ENCODE measurements at places on chromosomes 5 and 9.

DNA sequence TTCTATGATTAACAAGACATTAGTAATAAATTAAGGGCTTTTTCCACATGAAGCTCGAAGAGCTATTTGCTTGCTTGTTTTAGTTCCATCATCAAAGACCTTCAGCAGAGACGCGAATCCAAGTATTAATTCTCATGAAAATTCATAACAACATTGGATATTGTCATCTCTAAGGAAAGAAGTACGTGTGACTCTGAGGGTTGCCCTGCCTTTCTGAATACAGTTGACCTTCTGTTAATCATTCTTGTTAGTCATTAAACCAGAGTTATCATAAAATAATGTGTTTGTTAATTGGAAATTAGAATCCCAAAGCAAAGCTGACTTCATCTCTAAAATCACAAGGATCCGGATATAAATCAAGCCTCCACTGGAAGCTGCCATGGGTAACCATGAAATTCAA is 222.5 kb downstream of the ZNF608 start:
- DNase-seq, result no peak

DNA sequence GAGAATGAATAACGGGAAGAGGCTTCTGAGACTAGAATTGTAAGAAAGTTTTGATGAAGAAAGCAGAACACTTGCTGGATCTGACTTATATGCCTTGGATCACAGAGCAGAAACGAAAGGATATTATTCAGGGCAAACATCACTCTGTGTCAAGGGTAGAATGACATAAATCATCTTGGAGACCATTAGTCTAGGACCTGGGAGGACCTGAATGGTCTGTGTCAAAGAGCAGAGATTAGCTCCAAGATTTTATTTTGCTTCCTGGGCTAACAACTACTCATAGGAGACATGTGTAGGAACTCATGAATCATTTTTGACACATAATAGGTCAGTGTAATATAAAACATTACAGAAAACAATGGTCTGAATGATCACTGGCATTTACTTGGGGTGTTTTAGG is 417.9 kb downstream of the SLCO4C1 start:
- no peak for DNase-seq

GRCh38 chr5:127757576-127757975 is 54.4 kb downstream of the CCDC192 start:
- DNase-seq, result no peak

- no peak for DNase-seq
Observed at GRCh38 chr5:134813407-134813806, 32.4 kb upstream of the C5orf24 start.

DNA sequence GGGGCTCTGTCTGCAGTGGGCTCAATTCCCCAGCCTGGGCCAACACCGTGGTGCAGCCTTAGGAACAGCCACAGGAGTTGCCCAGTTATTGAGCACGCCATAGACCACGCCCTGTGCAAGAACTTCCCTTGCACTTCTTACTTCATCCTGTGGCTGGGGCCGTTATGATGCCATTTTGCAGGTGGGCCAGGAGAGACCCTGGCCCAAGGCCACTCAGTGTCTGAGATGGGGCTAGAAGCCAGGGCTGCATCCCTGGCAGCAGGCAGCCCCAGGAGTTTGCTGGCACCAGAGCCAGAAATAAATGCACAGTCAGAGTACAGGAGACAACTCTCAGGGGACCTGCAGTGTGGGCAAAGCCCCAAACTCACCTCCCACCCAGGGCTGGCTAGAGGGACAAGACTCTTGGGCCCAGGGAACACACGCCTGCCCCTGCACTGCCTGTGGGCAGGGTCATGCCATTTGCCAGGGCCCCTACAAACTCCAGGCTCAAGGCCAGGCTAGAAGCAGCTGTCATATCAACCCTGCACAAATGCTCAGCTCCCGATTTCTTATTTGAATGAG is 6.7 kb downstream of the CORO2A start:
- no peak for DNase-seq

GRCh38 chr9:21931428-21931827 is 62.8 kb downstream of the CDKN2A start:
- no peak for DNase-seq

GRCh38 chr9:103991001-103991400 is 103.1 kb upstream of the SMC2 start:
- DNase-seq, result no peak

DNA sequence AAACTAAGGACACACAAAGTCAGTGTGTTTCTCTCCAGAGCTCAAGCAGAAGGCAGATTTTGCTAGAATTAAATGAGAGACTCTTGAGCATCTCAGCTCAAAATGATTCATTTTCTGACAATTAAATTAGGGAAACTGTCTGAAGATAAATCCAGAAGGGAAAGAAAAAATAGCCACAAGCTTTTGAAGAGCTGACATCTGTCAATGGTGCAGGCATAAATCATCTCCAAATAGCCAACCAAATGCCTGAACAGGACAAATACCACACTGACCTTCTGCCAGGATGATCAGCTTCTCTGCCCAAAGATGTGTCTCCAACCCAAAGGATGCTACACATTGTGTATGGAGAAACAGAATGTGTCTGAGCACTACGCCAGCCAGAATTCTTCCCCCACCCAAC is 199.3 kb downstream of the CTNND2 start:
- DNase-seq, result no peak

- no peak for DNase-seq
Observed at GRCh38 chr9:93674580-93675335, 98.4 kb downstream of the PHF2 start.

- no peak for DNase-seq
Observed at GRCh38 chr5:10578293-10578665, 14.4 kb downstream of the ANKRD33B start.

GRCh38 chr9:7980041-7980440 is 180.5 kb upstream of the DMAC1 start:
- no peak for DNase-seq

GRCh38 chr9:121271368-121272341 is 3.7 kb downstream of the GSN start:
- no peak for DNase-seq

DNA sequence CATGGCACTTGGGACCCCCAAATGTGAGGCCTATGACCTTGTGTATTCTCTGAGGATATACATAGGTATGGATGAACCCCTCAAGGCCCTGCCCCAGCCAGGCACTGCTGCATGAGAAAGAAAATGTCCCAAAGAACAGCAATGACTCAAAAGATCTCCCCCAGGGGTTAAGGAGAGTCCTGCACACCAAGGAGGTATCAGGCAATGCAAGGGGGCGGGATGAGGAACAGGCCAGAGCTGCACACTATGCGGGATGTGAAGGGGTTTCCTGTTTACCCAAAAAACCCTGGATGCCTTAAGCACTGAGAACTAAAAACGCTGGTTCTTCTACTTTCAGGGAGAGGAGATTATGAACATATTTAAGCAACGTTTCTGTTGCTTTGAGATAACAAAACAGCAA is 3.4 kb downstream of the RAPGEF1 start:
- DNase-seq, result no peak

DNA sequence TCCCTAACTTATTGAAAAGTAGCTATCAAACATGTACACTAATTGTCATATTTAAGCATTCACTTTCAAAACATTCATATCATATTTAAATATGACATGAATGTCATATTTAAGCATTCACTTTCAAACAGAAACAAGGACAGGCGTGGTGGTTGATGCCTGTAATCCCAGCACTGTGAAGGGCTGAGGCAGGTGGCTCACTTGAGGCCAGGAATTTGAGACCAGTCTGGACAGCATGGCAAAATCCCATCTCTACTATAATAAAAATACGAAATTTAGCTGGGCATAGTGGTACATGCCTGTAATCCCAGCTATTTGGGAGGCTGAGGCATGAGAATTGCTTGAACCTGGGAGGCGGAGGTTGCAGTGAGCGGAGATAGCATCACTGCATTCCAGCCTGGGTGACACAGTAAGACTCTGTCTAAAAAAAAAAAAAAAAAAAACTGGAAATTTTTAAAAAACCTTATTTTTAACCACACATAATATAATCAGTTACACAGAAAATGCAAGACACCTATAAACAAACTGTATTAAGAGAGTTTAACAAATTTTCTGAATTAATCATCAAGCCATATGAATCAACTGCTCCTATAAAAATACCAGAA is 88.1 kb downstream of the LPAR1 start:
- DNase-seq, result no peak

- no peak for DNase-seq
Observed at GRCh38 chr5:104265531-104266140, 703.0 kb upstream of the NUDT12 start.

DNA sequence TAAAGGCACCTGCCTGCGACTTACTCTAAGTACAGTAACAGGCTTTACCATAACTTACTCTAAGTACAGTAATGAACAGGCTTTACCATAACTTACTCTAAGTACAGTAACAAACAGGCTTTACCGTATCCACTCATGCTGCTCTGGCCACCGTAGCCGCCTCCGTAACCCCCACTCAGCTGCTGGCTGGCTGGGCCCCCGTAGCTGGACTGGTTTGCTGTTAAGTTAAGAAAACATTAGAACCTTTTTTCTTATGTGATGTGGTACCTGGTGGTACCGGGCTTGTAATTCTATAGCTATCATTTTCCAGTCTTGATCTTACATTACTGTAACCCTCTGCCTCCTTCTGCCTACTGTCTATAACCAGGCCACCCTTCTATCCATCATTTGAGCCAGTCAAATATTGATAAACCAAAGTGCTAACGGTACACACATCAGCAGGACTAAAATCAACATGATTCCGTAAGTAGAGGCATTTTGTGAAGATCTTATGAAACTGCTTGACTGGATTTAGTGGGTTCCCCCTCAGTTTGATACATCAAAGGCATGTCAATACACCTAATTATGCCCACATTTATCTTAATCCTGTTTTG is 7.4 kb downstream of the HNRNPH1 start:
- no peak for DNase-seq

DNA sequence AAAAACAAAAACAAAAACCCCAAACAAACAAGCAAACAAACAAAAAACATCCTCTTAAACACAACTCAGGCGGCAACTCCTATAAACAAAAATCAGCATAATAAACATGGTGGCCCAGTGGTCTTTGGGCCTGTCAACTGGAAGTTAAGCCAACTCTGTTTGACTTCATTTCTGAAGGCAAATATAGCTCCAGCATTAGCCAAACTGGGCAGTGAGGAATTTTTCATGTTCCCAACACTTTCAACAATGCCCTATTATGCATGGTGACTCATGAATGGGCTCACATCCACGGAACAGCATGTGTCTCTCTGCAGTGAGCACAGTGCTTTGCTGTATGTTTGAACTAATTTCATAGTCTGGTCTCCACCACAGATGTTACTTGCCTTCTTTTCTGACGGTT is 143.9 kb upstream of the STC2 start:
- DNase-seq, result no peak

- DNase-seq, result no peak
Observed at GRCh38 chr9:95093586-95093985, 223.9 kb downstream of the FANCC start.

DNA sequence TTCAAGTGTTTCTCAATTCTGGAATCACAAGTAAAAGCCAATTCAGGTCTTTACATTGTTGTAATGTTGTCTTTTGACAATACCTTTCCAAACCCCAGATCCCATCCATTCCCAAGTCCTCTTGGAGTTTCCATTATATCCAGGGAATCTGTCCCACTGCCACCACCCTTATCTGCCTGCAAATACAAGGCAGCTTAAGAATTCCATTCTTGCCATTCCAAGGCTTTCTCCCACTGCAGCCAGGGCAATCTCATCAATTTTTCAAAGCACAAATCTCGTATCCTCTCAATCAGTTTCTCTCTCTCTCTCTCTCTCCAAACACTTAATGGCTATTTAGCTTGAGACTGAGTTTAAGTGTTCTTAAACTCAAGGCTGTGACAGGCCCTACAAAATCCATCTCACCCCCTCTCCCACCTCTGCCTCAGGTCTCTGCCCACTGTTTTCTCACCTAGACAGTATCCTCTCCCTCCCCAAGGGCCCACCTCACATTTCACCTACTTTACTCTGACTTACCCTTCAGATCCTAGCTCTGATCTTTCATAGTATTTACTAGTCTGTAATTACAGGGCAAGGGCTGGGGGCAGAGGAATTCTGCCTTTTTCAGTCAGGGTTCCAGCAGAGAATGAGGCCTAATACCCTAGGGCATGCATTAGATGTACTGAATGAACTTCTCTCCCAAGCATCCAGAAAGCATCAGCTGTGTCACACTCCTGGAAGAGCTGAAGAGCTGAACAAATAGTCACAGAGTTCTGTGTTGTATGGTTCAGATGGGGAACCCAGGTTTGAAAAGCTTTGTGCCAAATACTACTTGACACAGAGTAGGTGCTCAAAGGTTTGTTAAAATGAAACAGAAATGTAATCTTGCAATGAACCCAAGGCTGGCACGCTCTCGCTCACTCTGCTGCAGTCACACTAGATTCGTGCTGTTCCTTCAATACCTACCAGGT is 46.0 kb downstream of the RAPGEF1 start:
- DNase-seq, result no peak

GRCh38 chr5:163944738-163945137 is 439.3 kb downstream of the MAT2B start:
- DNase-seq, result no peak

DNA sequence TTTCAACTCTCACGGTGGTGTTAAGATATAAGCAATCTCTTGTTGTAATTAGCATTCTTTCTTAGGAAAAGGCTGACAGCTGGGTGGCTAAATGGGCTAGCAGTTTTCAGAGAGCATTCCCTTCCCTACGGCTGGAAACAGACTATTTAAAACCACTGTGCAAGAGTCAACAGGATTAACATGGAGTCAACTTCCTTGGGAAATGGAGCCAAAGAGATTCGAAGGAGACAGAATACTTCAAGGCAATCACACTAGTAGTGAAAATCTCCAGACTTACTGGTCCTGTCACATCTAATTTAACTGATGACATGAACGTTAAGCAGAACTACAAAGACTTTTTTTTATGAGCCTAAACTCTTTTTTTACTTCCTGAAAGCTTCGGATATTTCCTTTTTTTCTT is 453.3 kb upstream of the ITGA1 start:
- DNase-seq, result no peak

DNA sequence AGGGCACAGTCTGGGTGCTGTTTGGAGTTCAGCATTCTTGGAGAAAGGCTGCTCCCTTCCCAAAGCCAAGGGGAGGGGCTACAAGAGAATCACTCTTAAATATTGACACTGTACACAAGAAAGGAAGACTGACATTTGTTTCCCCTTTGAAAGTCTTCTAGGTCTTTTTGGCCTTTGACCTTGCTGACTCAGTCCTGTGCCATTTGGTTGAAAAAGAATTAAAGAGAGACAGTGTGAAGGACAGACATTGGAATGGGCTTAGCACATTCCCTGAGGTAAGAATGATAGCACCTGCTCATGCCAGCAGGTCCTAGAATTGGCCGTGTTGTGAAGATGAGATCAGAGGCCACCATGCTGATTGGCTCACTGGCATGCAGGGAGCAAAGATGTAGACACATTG is 271.4 kb upstream of the ZNF608 start:
- DNase-seq, result no peak

GRCh38 chr5:61332851-61333320 is 828 bp downstream of the ZSWIM6 start:
- no peak for DNase-seq

GRCh38 chr5:30195036-30195435 is 998.5 kb upstream of the CDH6 start:
- DNase-seq, result no peak

Measured in NCI-H446 (cell line).